AG08395 (cell line): ENCODE measurements at places on chromosomes 5 and 9.

- no peak for DNase-seq
Observed at GRCh38 chr9:31700252-31701045, 684.0 kb upstream of the ACO1 start.

GRCh38 chr9:32384364-32385151 is at the start of gene ACO1:
ACO1 (plus strand) TSS chr9:32384643; CDS start chr9:32405507, 20,864 bp downstream.
- DNase-seq: peak; percentile 98

- peak; percentile 66 for DNase-seq
Observed at GRCh38 chr9:6006749-6007057, 8.7 kb downstream of the RANBP6 start.

GRCh38 chr9:137759117-137759516 is 118.5 kb upstream of the CACNA1B start:
- DNase-seq: no peak

DNA sequence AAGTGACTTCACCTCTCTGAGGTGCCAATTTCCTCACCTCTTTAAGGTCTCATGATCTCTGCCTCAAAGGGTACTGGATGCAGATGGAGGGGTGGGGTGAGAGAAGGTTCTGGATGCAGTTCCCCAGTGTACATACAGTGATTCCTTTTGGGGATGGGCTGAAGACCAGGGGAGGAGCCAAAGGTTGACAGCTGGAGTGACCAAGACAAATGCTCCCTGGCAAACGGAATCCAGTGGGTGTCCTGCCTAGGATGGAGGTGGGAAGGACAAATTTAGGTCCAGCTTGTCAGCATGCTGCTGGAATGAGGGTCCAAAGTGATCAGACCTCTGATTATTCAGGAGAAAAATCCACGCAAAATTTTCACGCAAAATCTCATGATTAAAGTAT is 7.3 kb upstream of the LMX1B start:
- DNase-seq: no peak

DNA sequence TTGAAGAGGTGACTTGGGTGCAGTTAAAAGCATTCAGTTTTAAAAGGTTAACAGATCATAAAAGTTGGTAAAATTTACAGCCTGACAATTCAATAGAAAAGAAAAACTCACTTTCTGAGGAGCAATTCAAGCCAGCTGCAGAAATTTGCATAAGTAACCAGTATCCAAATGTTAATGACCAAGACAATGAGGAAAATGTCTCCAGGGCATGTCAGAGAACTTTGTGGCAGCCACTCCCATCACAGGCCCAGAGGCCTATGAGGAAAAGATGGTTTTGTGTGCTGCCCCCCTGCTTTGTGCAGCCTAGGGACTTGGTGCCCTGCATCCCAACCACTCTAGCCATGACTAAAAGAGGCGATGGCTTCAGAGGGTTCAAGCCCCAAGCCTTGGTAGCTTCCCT is 1406.5 kb upstream of the ACO1 start:
- no peak for DNase-seq

- DNase-seq: no peak
Observed at GRCh38 chr5:81317536-81317935, 16.1 kb downstream of the ZCCHC9 start.

GRCh38 chr9:6870650-6871477 is 113.1 kb downstream of the KDM4C start:
- no peak for DNase-seq

DNA sequence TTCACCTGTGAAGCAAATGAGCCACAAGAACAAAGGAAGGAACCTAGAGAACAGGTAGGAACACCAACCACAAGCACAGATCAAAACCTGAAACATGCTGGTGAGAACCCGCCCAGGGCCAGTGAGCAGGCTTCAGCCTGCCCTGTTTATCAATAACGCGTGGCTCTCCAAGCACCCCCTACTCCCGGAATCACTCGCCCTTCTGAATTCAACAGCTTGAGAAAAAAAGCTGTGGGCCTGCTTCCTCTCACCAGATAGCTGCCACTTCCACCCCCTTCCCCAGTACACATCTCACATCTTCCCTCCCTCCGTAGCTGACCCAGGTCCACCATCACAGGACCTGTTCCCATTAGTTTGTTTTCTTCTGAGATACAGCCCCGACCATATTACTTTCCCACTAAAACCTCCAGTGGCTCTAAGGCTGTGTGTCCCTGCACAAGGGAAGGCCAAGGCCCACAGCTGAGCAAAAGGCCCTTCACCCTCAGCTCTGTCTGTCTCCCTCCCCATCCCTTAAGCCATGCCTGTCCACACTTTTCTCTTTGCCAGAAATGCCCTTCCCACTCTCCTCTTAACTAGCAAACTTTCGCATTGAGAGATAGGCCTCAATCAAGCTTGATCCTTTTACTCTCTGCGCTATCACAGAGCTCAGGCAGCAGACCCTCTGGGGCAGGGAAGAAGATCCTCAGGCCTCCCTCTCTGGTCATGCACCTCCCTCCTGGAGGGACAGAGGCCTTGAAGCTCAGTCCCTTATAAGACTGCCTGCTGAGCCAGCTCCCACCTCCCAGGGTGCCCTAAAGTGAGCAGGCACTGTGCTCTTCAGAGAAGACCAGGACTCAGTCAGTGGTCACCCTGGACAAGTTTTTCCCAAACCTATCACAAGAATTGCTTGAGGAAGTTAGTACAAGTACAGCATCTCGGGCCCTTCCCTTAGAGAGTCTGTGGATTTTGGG is 30.1 kb downstream of the B4GALT1 start:
- DNase-seq: no peak

DNA sequence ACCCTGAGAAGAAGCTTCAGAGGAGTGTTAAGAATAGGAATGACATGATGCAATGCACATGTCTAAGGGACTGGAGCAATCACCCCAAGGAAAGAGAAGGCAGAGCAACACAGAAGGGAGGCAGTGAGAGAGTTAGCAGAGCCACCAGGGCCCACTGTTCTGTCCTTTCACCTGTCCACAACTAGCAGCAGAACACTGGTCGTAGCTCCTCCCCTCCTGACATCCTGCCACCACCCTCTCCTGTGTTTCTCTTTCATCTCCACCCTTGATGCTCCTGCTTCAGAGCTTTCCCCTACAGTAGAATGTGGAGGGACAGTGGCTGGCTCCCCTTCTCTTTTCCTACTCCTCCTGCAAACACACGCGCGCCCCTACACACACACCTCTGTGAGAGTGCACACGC is 483.4 kb upstream of the KIF2A start:
- DNase-seq: no peak

- no peak for DNase-seq
Observed at GRCh38 chr5:38188591-38188990, 69.8 kb upstream of the EGFLAM start.

GRCh38 chr9:3431890-3432289 is 93.9 kb downstream of the RFX3 start:
- no peak for DNase-seq

- no peak for DNase-seq
Observed at GRCh38 chr5:52725065-52725746, 62.5 kb upstream of the ITGA1 start.

GRCh38 chr9:72292874-72293607 is 72.0 kb downstream of the ZFAND5 start:
- DNase-seq: peak; percentile 7

DNA sequence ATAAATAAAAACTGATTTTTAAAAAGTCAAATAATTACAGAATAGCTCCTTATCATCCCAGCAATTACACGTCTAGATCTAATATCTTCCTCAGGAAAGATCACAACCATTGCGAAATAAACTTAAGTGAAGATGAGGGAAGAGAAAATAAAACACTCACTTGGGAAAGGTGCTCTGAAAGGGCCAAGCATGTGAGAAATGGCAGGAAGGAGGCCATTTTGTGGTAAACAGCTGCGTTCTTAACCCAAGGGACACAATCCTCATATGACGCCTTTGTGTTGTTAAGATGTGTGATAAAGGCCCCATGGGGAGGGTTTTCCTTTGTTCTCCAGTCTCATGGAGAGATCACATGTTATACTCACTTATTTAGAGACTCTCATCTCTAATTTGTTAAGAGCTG is 32.5 kb downstream of the JAKMIP2 start:
- no peak for DNase-seq

DNA sequence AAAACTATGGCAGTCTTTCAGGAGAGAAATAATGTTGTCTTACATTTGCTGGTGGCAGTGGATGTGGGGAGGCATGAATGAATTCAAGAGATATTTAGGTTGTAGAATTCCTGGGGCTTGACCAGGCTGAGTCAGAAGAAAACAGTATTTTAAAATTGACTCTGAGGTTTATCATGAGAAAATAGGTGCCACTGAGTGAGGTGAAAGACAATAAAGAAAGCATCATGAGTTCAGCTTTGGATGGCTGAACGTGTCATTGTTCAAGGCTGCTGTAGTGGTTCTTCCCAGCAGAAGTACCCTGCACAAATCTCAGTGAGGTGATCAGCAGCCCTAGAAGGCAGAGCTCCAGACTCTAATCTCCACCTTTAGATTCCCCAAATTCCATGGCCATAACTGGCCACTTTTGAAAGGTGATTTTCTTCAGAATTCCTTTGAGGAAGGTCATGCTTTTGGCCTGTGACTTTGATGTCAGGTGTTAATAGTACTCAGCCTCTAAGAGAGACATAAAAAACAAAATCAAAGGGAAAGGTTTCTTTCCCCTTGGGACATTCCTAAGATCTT is 395.4 kb downstream of the NTRK2 start:
- DNase-seq: no peak

- no peak for DNase-seq
Observed at GRCh38 chr9:121679901-121680635, 28.6 kb downstream of the DAB2IP start.

DNA sequence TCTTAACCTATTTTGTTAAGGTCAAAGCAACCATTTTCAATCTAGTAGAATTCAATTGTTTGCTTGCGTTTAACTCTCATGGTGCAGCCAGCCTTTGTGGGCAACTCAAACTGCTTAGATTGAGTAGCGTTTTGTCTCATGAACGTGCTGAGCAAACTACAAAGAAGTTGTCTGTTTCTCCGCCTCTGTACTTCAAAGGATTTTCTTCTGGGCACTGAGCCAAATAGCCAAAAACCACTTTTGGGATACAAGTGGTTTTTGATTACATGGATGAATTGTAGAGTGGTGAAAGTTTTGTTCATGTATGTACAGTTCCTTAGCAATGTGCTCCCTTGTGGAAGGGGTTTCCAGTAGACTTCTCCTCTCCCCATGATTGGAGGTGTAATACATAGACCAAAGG is 122.9 kb downstream of the CFAP90 start:
- no peak for DNase-seq
